ENCODE measurements at places on chromosomes 12 and 14. TPM values are rescaled to one million over a fixed set of nuclear protein-coding genes. Genes with fewer than 3 reads are reported as not detected.

The DDIT3 gene
- total RNA-seq, result 30.5 TPM

The CFAP54 gene
- 0.44 TPM for total RNA-seq

The DCAF4 gene
- total RNA-seq, result 33.9 TPM

- H3K27me3 ChIP-seq, result no peaks in the 10 kb centered on the region
- no peaks in the 10 kb centered on the region for H3K4me1 ChIP-seq
- H3K27ac ChIP-seq, result no peak overlapping the region
- DNase-seq, result no peak
Observed at GRCh38 chr14:24066496-24067132, 4.7 kb upstream of the CPNE6 start.

DNA sequence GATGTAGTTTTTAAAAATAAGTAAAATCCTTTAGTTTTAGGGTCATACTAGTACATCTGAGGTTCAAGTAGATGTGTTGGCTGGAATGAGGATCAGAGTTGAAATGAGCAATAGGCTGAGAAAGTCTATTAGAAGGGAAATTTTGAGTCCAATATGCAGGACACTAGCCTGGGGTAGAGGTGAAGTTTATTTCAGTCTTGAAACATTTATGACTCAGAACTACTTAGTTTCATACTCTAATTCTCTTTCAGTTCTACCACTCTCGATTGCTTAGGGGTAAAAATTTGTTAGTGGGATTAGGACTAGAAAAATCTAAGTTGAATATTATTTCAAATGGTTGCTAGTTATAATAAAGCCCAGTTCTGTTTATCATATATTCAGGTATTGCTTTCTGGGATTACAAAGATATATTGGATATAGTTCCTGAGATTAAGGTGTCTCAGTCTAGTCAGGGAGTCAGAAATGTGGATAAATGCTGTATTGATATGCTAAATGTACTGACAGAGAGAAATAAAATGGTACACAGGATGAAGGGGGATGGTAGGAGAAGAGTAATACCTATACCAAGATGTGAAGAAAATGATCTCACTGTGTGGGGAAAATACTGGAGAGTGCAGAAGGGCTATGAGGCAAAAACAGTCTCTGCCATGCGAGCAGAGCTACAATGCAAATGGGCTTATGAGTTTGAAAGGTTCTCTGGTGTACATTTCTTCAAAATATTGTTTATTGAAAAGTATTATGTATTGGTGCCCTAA lies 395.8 kb upstream of the FBXO33 start:
- no peak overlapping the region for H3K27ac ChIP-seq
- no peaks in the 10 kb centered on the region for H3K27me3 ChIP-seq
- H3K4me3 ChIP-seq, result no peak overlapping the region
- DNase-seq, result no peak
- no peaks in the 10 kb centered on the region for H3K4me1 ChIP-seq
- H3K36me3 ChIP-seq, result no peaks in the 10 kb centered on the region

DNA sequence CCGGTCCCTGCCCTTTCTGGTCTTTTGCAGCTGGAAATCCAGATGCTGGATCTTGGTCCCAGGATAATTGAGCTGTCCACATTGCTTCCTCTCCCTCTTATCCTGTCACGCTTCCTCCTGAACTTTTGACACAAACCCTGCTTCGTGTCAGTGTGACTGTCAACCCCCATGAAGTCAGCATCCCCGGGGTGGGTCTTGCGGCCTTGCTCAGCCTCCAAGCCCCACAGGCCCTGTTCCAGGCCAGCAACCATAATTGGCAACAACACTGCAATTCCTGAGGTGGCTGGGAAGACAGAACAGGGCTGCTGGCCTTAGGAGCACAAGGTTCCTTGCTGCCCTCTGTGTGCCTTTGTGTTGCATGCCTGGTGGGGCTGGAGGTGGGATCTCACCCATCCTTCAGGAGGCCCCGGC lies 74.9 kb downstream of the NTF3 start:
- H3K4me3 ChIP-seq, result no peak overlapping the region
- H3K4me1 ChIP-seq, result no peaks in the 10 kb centered on the region
- DNase-seq, result no peak
- no peaks in the 10 kb centered on the region for H3K36me3 ChIP-seq
- H3K27ac ChIP-seq, result no peak overlapping the region
- peaks cover 13% of the 10 kb centered on the region for H3K27me3 ChIP-seq

GRCh38 chr12:102948941-102949352 lies 8.5 kb upstream of the ASCL1 start:
- H3K4me3 ChIP-seq, result no peak overlapping the region
- no peak overlapping the region for H3K27ac ChIP-seq
- H3K36me3 ChIP-seq, result no peaks in the 10 kb centered on the region

GRCh38 chr14:105412771-105413543 lies 6.7 kb upstream of the MTA1 start:
- H3K36me3 ChIP-seq, result no peaks in the 10 kb centered on the region
- no peak overlapping the region for H3K4me3 ChIP-seq
- no peak for DNase-seq
- H3K27ac ChIP-seq, result no peak overlapping the region
- peaks cover 15% of the 10 kb centered on the region for H3K4me1 ChIP-seq
- H3K27me3 ChIP-seq, result peaks cover 12% of the 10 kb centered on the region

DNA sequence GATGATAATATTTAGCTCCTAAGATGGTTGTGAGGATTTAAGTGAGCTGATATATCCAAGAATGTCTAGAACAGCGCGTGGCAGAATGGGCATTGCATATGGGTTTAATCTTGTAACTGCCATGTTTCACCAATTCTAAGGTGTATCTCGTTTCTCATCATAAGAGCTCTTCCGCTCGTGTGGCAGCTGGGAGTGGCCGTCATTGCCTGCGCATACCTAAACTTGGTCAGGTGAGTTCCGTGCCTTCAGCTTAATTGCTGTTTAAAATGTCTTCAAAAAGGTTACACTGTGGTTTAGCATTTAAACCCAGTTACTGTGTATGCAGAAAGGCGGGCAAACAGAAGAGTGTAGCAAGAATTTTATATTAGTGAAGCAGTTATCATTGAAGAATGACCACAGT lies 4.5 kb upstream of the AQP2 start:
- H3K4me3 ChIP-seq, result no peak overlapping the region
- H3K4me1 ChIP-seq, result peaks cover 14% of the 10 kb centered on the region
- DNase-seq, result no peak
- no peaks in the 10 kb centered on the region for H3K36me3 ChIP-seq
- H3K27ac ChIP-seq, result no peak overlapping the region

GRCh38 chr14:96098309-96098998 lies 59.3 kb downstream of the C14orf132 start:
- no peaks in the 10 kb centered on the region for H3K27me3 ChIP-seq
- no peaks in the 10 kb centered on the region for H3K36me3 ChIP-seq
- H3K4me1 ChIP-seq, result peaks cover 2% of the 10 kb centered on the region
- no peak overlapping the region for H3K4me3 ChIP-seq
- H3K27ac ChIP-seq, result no peak overlapping the region

GRCh38 chr14:61670576-61670975 lies 24.7 kb upstream of the HIF1A start:
- no peak overlapping the region for H3K27ac ChIP-seq
- H3K4me1 ChIP-seq, result peaks cover 15% of the 10 kb centered on the region
- H3K4me3 ChIP-seq, result no peak overlapping the region
- DNase-seq, result no peak

Measured in activated B cell treated with CpG ODN at 0.5 μM for 24 hours (primary cell).